Activated T-cell treated with anti-CD3 and anti-CD28 coated beads, Interleukin-2, amount 50 U/mL, for 24 hours (primary cell): ENCODE measurements at places on chromosomes 6 and 20.

GRCh38 chr6:41441598-41442351, 104.4 kb upstream of the FOXP4 start:
- H3K36me3 ChIP-seq, result no peaks in the 10 kb centered on the region
- peak overlapping the region; percentile 59 for H3K27ac ChIP-seq
- H3K4me1 ChIP-seq, result peaks cover 37% of the 10 kb centered on the region
- DNase-seq, result no peak
- no peak overlapping the region for H3K4me3 ChIP-seq

DNA sequence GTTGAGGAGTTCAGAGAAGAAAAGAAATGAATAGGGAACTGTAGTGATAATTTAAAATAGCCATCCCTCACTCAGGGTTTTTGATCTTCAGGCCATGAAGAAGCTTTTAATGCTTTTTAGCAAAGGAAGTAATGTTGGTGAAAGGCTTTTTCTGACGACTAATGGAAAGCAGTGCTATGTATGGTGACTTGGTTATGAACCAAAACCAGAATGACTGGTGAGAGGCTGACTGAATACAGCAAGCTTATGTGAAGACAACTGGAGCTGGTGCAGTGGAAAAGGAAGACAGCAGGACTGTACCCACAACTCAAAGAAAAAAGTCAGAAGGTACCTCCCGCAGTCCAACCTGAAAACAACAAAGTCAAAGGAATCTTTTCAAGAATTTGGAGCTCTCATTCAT, 118.8 kb downstream of the PRDM1 start:
- no peak overlapping the region for H3K4me3 ChIP-seq
- no peak for DNase-seq
- peaks cover 56% of the 10 kb centered on the region for H3K36me3 ChIP-seq
- peak overlapping the region; percentile 65 for H3K27ac ChIP-seq

GRCh38 chr6:34546551-34547321, 9.4 kb downstream of the SPDEF start:
- no peak for DNase-seq
- no peak overlapping the region for H3K27ac ChIP-seq
- no peaks in the 10 kb centered on the region for H3K36me3 ChIP-seq
- H3K4me3 ChIP-seq, result no peak overlapping the region
- H3K27me3 ChIP-seq, result no peaks in the 10 kb centered on the region
- H3K4me1 ChIP-seq, result no peaks in the 10 kb centered on the region

- no peak for DNase-seq
- H3K27ac ChIP-seq, result no peak overlapping the region
- H3K4me1 ChIP-seq, result peaks cover 57% of the 10 kb centered on the region
Observed at GRCh38 chr6:144408161-144408560, 123.0 kb downstream of the UTRN start.

DNA sequence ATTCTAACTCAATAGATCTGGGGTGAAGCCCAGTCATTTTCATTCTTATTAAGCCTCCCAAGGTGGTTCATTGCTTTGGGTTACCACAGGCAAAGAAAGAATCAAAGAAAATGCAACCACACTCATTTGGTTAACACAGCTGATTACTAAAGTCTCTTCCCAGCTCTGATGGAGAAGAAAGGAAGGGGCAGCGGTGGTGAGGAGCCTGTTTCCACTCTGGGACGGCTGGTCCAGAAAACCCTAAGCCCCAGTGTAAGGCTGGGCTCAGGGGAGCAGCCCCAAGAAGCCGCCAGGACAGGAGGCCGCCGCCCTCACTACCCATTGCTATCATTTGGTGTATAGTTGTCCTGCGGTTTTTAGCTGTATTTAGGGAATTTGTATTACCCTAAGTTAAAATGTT, 226.9 kb downstream of the CD83 start:
- H3K27me3 ChIP-seq, result no peaks in the 10 kb centered on the region
- no peak overlapping the region for H3K27ac ChIP-seq
- H3K36me3 ChIP-seq, result no peaks in the 10 kb centered on the region
- H3K4me1 ChIP-seq, result peaks cover 7% of the 10 kb centered on the region
- no peak overlapping the region for H3K4me3 ChIP-seq
- no peak for DNase-seq
